ENCODE measurements at places on chromosomes 16 and 17. TPM values are rescaled to one million over a fixed set of nuclear protein-coding genes. Genes with fewer than 3 reads are reported as not detected.

ADAP2 gene
- 1.2 TPM for total RNA-seq

FN3K gene
- 28.3 TPM for total RNA-seq

CTF1 gene
- total RNA-seq, result 0.72 TPM

TOM1L1 gene
- total RNA-seq, result 44.6 TPM

RETREG3 gene
- total RNA-seq, result 47.3 TPM

ADAD2 gene
- total RNA-seq, result 0.99 TPM

NPIPB9 gene
- total RNA-seq, result 1.8 TPM

DNA sequence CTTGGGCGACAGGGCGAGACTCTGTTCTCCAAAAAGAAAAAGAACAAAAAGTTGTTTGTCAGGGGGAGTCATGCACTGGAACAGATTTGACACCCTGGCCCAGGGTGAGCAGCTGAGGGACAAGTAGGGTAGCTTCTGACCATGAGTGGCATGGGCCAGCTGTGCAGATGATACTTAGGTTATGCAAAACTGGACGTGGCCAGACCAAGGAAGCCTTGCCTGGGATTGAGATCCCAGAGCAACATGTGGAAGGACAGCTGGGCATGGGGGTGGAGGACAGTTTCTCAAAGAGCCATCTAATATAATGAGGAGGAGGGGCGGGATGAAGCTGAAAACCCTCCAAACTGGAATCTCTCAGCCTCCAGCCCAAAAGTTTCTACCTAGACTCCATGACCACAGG is 19.6 kb upstream of the SLC35B1 start:
- DNase-seq, result no peak

GRCh38 chr17:51493206-51493605 is 232.9 kb downstream of the UTP18 start:
- DNase-seq, result no peak

DNA sequence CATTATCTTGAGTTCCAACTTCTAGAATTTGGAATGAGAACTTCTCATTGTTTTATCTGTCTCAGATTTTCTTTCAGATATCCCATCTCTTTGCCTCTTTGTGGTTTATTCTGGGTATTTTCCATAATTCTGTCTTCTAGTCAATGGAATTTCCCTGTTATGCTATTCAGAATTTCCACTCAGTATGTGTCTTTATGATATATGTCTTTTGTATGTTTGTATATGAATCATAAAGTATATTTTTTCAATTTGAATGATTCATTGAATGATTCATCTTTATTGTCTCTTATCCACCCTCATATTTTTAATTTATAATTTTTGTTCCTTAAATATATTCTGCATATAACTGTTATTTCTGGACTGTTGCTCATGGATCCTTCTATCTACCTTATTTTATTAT is 729.7 kb upstream of the GOT2 start:
- DNase-seq, result no peak

- DNase-seq, result peak; percentile 74
Measured at GRCh38 chr16:56603589-56603988, 4.8 kb upstream of the MT2A start.

DNA sequence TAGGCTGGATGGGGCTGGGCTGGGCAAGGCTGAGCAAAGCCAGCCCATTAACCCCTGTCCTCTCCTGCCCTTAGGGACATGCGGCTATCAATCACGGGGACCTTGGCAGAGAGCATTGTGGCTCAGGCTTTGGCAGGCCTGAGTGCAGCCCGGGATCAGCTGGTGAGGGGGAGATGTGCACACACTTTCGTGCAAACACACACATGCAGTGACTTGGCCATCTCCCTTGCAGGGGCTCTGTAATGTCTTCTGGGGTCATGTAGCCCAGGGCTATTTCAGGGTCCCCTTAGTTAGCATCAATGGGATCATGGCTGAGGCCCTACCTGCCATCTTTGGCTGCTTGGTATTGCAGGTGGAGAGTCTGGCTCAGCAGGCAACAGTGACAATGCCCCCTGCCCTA is 6.9 kb downstream of the CARMIL2 start:
- no peak for DNase-seq

DNA sequence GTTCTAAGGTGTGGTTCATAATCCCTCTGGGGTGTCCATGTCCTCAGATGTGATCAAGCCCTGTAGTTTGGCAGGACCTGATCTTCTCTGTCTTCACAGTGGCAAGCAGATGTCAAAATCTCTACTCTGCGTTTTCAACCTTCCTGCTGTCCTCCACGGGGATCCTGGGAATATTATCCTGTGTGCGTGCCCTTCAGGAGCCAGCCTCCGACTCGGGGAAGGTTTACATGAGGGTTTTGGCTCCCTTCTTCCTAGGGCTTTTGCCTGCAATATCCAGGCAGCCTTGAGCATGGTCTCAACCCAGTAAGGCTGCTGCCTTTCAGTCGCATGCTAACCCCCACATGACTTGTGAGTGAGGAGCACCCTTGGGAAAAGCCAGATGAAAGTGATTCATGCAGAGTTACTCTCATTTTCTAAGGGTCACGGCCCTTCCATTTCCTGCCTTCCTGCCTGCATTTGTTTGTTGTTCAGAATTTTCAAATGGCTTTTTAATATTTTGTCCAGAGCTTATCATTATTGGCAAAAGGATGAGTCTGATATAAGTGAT is 202.2 kb upstream of the CHMP6 start:
- DNase-seq, result peak; percentile 19

- DNase-seq, result no peak
Measured at GRCh38 chr17:70878879-70879278, 709.5 kb downstream of the KCNJ2 start.

- DNase-seq, result no peak
Measured at GRCh38 chr16:17224879-17225281, 245.9 kb downstream of the XYLT1 start.

DNA sequence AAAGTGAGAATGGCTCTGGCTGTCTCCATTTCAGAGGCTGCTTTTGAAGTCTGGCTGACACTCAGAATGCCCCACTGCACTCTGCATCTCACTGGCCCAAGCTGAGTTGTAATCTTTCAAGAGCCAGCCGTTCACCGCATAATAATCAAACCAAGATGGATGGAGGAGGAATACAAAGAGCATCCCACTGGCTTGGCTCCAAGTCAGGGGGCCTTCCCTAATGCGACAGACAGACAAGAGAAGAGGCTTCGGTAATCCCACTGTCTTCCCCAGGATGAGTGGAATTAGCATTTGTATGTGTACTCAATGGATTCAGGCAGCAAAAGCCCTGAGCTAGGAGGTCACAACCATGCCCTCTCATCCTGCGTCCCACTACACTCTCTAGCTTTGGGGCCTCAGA is 68.0 kb downstream of the CBLN1 start:
- peak; percentile 50 for DNase-seq

GRCh38 chr17:3762922-3763776 is 37.8 kb downstream of the ITGAE start:
- DNase-seq, result no peak

DNA sequence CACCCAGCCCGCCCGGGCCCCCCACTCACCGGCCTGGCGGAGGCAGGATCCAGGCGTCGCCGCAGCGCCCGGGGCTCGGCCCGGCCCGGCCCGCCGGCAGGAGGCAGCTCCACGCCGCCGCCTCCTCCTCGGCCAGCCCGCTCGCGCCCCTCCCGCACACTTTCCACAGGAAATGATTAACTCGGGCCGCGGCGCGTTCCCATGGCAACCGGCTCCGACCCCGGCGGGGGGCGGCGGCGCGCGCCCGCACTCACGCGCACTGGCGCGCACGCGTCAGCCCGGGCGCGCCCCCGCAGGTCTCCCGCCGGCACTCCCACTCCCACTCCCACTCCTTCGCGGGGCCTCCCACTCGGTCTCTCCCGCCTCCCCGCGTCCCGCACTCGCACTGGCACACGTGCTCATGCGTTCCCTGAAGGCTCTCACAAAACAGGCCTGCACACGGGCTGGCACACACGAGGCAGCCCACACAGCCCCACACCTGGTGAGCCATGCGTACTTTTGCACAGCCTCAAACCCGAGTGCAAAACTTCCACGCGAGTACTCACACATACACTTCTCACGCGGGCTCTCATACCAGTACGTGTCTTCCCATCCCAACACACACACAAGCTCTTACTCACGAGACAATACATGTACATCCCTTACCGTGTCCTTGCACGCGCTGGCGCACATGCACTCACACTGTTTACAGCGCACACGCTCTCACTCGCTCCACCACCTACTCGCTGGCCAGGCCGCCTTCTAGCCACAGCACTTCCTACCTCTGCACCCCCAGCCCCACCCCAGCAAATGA is at the start of gene KIFC3:
TSS of gene KIFC3 (minus strand) at position 151 of the 793 bp plus-strand sequence. CDS start 4,248 bp downstream, outside the sequence.
- DNase-seq, result no peak

DNA sequence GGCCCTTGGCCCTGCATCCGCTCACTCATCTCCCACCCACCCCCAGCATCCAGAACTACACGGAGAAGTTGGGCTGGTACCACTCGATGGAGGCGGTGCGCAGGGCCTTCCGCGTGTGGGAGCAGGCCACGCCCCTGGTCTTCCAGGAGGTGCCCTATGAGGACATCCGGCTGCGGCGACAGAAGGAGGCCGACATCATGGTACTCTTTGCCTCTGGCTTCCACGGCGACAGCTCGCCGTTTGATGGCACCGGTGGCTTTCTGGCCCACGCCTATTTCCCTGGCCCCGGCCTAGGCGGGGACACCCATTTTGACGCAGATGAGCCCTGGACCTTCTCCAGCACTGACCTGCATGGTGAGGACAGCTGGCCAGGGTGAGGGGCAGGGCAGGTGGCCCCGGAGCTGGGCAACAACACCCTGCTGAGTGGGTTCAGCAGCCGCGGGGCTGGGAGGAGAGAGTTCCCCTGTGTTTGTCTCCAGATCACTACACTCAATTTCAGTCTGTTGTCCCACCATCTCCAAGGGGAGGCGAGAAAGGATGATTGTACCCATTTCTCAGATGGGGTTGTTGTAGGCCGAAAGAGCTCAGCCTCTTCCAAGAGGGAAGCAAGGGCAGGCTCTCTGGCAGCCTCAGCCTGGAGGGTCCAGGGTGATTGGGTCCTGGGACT is 14.4 kb downstream of the MMP15 start:
- DNase-seq, result no peak

DNA sequence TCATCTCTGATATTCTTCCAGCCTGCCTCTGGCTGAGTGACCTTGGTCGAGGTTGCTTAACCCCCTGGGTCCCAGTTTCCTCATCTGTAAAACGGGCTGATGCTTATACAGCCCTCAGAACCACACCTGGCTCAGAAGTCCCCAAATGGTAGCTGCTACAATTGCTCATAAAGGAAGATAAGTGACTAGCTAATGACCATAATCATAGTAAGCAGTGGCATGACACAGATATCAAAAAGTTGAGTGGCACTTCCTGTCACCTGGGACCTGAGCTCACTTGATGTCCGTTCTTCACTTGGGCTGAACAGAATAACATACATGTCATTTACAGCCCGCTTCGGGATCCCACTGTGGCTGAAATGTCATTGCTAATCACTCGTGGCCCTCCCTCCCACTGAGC is 1.8 kb downstream of the MGRN1 start:
- no peak for DNase-seq

DNA sequence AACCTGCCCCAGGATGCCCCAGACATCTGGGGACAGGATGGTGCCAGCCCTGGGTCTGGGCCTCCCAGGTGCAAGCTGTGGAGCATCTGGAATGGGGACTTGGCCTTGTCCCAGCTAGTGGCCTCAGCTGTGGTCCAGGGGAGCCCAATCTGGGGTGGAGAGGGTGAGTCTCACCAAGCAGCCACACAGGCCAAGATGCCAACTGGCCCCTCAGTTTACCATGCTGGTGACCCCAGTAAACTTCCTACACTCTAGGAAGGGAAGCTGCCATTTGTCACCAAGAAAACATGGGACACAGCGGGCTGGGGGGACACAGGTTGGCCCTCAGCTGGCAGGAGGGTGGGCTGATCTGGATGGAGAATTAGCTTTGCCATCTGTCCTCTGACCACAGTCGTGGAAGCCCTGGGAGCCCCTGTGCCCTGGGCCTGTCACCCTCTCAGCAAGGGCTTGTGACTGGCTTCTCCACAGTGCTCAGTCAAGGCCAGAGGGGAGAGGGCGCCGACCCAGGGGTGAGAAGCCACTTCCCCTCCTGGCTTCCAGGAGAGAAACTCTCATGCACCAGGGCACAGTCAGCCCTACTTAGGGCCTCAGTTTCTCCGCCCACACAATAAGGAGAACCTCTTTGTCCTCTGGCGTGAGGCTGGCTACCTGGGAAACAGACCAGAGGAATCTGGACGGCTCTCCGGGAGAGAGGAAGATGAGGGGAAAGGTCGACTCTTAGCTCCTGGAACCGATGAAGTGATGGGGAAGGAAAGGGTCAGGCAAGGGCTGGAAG is 126.4 kb upstream of the SMURF2 start:
- DNase-seq, result no peak

DNA sequence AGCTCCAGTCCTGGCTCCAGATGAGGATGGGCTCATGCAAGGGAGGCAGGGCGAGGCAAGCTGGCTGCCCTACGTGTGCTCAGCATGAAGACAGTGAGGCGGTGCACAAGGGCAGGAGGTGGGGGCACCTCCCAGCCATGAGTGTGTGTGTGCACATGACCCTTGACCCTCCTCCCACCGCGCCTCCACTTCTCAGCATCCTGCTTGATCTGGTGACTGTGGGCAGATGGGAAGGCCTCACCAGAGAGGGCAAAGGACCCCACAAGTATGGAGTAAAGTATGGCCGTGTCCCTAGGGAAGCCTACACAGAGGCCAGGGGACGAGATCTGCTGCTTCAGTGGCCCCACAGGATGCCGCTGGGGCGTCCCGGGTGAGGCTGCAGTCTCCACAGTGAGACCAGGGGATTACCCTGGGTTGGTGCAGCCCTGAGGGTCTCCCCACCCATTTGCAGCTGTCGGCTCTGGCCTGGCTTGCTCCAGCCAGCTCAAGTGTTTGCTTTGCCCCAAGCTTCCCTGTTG is 7.9 kb upstream of the RNF222 start:
- DNase-seq, result no peak

- no peak for DNase-seq
Measured at GRCh38 chr16:52465711-52466267, 81.2 kb downstream of the TOX3 start.

GRCh38 chr16:7338826-7339225 is 6.2 kb downstream of the RBFOX1 start:
- DNase-seq, result no peak

DNA sequence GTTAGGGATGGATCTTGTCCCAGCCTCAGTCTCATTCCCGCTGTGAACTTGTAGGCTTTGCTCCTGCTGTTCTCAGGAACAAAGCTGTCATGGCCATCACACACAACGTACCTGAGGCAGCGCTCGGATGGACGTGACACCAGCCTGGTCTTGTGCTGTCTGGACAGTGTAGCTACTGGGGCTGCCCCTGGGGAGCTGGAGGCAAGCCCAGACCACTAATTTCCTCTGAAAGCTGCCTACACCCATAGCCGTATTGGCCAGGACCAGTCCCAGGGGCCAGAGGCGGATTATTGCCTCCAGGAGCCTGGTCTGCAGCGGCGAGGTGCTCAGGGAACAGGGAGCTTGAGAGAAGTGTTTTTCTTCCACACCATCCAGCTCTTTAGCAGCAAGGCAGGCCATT is 11.7 kb downstream of the ZNHIT3 start:
- peak; percentile 20 for DNase-seq

GRCh38 chr17:44269535-44270240 is 1.8 kb upstream of the SLC4A1 start:
- no peak for DNase-seq

GRCh38 chr17:20059728-20060188 is 50.6 kb downstream of the SPECC1 start:
- no peak for DNase-seq

Data from H9 (cell line).